RCC 7860 (cell line): ENCODE measurements at places on chromosomes 11 and 22.

GRCh38 chr22:19122752-19123492, 710 bp upstream of the DGCR2 start:
- no peak for DNase-seq

DNA sequence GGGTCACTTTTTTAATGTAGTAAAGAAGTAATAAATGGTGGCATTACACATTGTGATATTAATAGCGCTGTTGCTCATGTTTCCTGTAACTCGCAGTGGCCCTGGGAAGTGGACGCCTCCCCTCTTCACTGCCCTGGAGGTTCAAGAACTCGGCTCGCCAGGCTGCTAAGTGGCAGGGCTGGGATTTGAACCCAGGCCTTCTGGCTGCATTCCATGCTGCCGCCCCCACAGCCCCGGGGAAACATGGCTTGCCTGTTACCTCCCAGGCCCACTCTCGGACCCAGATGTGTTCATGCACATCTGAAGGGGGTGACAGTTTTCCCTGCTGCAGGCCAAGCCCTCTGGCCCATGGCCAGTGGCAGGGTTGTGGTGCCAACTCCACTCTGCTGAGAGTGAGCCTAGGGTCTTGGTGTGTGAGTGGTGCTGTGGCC, 25.0 kb upstream of the MGAT3 start:
- no peak for DNase-seq

DNA sequence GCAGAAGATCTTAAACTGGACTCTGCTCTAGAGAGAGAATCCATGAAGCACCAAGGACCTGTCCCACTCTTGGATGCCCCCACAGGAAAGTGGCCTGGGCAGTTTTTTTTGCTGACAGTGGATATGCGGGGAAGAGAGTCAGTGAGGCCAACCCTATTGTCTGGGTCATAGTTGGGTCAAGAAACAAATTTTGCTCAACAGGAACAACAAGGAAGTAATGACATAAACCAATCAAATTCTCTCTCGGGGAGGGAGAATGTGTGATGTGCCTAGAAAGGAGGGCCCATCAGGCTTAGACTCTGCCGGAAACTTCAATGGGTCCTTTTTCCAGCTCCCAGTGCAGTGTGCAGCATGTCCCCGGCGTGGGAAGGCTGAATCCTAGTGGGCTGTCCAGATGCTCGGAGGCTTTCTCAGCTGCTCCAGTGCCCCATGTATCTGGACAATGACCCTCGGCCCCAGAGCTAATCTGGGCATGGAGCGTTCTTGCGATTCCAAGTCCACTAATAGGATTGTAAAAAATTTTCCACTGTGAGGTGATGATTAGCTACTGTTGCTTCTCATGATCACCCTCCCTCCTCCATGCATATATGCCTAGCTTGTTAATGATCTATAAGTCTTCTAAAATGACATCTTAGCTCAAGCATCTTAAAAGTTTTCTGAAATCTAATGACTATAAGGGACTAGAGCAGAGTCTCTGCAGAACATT, 101.0 kb downstream of the SNX19 start:
- DNase-seq, result peak; percentile 64

- no peak for DNase-seq
These were observed 17.8 kb downstream of the OR8G5 start for GRCh38 chr11:124274000-124274399.

DNA sequence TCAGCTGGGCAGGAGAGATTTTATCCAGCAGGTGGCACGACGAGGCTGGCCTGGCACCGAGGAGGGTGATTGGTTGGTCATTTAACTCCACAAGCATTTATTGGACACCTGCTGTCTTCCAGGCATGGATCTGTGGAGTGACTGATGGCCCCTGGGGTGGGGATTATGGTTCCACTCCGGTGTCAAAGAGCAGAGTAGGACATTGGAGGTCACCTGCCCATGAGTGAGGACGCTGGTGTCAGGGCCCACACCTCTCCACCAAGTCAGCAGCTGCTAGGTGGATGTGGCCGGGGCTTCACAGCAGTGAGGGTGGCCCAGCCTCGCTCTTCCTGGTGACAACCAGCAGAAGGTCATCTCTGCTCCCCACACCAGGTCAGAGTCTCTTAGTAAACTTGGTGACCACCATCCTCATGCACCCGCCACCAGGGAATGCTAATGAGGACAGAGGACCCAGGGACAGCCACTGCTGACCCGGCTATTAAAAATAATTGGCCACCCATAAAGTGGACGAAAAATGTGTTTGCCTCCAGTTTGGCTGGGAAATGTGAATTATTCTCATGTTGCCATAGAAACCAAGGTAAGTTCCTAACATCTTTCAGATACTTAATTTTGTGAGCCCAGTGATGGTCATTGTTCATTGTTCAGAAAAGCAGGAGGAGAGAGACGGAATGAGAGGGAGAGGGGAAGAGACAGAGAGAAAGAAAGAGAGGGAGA, 428.7 kb downstream of the TBC1D22A start:
- no peak for DNase-seq
